LHCN-M2 (cell line): ENCODE measurements at places on chromosomes 7 and 10. TPM values are rescaled to one million over a fixed set of nuclear protein-coding genes. Genes with fewer than 3 reads are reported as not detected.

Gene PLCE1
- total RNA-seq: 5.4 and 6.7 TPM in 2 replicates

Gene LHFPL3
- not detected in 2 replicates for total RNA-seq

Gene CALHM1
- total RNA-seq: not detected in 2 replicates

Gene WDR86
- total RNA-seq: 1.3 TPM in 1 of 2 replicates, not detected in the other

Gene FXYD4
- total RNA-seq: not detected in 2 replicates

Gene DRGX
- total RNA-seq: not detected in 2 replicates

Gene CLCN1
- total RNA-seq: not detected in 2 replicates

Gene DOCK1
- 38.0 and 45.5 TPM in 2 replicates for total RNA-seq

Gene BAIAP2L1
- total RNA-seq: 2.9 TPM in 2 replicates

Gene MICALL2
- 25.5 and 27.4 TPM in 2 replicates for total RNA-seq

DNA sequence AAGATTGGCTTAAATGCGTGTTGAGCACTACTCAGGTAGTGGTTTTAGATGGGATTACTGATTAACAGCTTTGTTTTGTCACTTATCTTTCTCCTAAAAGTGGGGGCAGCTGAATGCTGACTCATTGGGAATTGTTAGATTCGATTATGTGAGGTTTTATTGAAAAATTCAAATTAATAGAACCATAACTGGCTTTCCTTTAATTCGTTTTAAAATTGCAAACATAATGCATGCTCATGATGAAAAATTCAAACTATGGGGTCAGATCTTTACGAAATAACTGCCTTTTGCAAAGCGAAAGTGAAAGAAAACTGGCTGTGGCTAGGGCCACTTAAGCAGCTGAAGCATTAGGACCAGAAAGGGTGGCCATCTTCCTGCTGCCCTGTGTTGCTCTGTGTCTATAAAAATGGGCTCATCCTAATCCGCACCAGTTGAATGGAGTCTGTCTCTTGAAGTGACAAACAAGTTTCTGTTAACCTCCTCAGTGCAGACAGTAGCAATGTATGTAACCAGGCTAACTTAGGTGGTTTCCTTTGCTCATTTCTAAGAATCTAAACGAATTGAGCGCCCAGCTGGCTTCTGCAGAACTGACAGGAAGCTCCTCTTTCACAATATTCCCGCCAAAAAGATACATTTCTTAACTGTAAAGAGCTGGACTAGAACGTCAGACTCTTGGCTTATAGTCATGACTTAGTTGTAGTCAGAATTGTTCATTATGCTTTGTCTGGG, 27.8 kb downstream of the DENND10 start:
- peak; percentile 41 for DNase-seq

- DNase-seq: no peak
Observed at GRCh38 chr10:1316809-1317143, 260.6 kb downstream of the WDR37 start.

DNA sequence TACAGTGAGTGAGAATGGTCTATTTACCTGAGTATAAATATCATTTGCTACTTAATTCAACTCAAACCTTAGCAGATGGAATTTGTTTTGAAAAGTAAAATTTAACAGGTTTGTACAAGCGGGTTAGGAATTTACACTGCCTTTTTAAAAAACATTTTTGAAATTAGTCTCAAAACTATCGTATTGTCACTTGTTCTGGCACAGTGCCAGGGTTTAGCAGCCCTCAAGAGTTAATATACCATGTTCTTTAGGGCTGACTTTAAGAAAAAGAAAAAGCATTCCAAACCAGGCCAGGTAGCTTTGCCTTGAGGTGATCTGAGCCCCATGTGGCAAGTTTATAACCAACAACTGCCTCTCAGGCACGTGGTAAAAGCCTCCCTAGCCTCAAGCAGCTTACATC, 17.8 kb downstream of the CCNJ start:
- no peak for DNase-seq

GRCh38 chr7:158730383-158731346, 26.1 kb upstream of the NCAPG2 start:
- DNase-seq: no peak

- peak; percentile 44 for DNase-seq
Observed at GRCh38 chr7:93016681-93017381, 100.9 kb downstream of the SAMD9 start.

GRCh38 chr10:24992512-24993133, 23.3 kb downstream of the ENKUR start:
- DNase-seq: no peak

DNA sequence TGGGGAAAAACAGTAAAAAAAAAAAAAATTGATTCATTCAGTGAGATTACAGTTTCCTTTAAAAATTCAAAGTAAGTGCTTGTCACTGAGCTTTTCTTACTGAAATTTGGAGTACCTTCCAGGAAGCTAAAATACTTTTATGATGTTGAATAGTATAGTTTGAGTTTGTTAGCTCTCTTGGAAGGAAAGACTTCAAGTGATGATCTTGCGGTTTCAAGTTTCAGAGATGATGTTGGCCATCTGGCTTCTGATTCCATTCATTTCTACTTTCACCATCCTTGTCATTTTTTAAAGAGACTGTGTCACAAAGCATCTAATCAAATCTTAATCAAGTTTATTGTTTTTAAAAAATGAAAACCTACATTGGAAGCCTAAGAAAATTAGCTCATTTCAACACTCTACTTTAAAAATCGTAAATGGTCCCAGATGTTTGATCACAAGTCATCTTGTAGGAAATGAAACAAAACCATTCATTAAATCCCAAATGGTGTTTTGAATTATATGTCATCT, 4.9 kb upstream of the HERPUD2 start:
- no peak for DNase-seq

DNA sequence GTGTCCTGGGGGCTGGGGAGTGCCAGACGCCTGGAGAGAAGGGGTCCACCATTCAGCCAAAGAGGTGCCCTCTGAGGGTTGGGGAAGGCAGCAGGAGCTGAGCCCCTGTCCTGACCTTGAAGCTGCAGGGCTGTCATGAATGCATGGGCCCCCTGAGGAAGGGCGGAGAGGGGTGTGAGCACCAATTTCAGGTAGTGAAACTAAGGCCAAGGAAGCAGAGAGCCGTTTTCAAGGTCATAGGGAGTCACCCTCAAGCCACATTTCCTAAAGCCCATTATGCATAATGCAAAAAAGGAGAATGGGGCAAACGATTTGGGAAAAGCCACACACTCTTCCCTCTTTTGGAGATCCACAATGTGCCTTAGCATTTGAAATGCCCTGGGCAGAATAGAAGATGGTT, 37.2 kb downstream of the FIGNL1 start:
- no peak for DNase-seq

- no peak for DNase-seq
Observed at GRCh38 chr10:109996766-109997171, 11.0 kb upstream of the ADD3 start.

DNA sequence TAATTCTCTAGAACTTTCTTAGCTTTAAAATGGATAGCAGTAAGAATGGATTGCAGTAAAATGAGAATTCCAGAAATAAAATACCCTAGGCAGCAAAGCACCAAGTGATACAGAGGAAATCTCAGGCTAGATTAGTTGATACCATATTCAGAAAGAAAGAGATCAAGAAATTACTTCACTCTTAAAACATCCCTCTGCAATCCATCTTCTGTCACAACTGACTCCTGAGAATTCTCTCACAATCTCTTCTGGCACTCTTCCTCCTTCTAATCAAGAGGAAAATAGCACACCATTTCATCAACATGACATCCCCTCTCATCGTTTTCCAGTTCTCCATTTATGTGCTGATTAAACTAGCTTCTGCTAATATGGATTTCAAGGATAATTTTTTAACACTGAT, 42.2 kb upstream of the LAMB1 start:
- DNase-seq: no peak

DNA sequence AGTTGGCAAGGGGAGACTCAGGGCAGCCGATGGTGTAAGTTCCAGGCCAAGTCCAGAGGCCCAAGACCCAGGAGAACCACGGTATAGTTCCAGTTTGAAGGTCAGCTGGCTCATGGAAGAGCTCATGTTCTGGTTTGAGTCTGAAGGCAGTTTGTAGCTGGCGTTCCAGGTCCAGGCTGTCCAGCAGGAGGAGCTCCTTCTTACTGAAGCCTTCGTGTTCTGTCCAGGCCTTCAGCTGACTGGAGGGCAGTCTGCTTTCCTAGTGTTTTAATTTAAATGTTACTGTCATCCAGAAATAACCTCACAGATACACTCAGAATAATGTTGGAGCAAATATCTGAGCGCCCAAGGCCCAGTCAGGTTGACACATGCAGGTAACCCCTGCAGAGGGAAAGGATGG, 4.2 kb downstream of the SUN1 start:
- DNase-seq: peak; percentile 35

DNA sequence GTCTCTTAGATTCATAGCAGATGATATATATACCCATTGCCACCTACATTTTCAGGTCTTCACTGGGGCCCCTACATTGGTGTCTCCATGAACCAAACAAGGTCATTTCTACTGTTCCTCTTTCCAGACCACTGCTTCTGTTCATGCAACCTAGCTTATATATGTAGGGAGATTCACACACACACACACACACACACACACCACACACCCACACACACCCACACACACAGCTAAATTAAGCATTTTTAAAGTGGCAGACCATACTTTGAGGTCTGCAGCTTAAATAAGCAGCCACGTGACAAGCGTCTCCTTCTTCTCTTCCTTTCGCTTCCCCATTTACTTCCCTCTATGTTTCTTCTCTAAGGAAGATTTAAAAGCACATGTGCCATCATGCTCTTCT, 70.0 kb upstream of the CC2D2B start:
- DNase-seq: no peak

DNA sequence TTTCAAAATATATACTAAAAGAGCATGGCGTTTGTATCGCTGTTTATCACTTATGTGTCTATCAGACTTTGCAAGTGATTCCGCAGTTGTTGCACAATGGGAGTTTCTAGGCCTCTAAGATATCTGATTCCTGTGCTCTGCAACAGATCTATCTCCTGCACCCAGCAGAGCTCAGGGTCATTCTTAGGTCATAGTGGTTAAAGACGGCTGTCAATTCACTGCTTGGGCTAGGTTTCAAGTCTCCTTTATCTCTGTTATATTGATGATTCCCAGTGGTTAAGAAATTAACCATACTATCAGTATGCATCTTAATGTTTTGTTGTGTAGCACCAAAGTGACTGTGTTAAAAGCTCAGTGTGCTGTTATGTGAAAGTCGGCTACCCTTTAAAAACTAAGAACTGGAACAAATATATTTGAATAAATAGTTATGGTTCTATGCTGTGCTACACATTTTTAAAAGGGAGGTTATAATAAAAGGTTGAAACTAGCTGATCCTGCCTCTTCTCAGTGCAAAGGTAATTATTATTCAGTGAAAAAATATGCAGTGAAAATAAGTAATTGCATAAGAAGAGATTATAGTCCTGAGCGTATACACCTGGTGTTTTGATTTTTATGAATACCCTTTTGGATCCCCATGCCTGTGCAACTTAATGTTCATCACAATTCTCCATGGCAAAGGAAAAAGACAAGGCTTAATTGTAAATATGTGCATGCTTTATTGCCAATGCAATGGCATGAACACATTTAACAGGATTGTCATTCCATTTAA, 24.0 kb downstream of the HOXA1 start:
- DNase-seq: peak; percentile 59

GRCh38 chr7:149735779-149736477, 37.5 kb downstream of the ZNF467 start:
- no peak for DNase-seq

DNA sequence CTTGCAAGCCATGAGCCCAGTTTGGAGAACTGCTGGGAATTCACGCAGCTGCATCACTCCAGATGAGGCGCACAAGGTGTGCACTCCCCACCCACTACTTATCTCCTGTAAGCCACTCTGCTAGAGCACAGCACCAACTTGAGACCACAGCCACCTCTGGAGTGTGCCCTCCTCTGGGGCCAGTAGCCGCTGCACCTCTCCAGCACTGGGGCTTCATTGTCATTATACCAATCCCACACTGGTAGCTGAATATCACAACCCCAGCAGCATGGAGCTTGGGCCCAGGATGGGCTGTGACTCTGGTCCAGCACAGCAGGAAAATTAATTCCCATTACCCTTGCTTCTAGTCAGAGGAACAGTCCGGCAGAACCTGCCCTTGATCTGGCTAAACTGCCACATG, 125.6 kb downstream of the LSM5 start:
- DNase-seq: no peak

DNA sequence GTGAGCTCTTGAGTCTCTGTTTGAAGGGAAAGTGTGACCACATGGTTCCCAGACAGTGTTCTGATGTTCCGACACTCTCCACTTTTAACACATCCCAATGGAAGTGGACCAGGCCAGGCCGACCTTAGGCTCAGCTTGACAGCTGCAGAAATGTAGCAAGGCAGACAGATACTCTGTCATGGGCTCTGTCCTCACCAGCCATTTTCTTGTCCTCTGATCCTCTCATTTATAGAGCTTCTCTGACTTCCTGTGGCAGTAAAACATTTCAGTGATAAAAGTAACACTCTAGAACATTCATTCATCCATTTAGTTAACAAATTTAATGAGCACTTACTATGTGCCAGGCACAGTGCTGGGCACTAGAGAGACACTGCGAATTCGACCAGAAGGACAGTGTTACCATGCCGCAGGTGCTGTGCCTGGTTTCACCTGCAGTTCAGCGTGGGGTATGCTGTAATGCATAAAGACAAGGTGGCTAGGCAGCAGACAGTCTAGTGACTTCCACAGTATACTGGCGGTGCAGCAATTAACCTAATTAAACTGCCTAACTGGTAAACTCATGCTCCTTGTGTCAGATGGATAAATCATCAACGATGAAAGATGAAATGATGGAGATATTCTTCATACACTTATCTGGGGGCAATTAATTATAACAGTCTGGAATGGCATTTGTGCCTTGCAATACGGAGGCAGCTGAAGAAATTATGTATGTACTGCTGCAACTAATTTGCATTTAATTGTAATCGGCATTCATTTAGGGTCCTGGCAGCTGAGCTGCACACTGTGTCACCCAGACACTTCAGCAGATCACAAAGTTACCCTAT, 188.1 kb downstream of the NRP1 start:
- no peak for DNase-seq

DNA sequence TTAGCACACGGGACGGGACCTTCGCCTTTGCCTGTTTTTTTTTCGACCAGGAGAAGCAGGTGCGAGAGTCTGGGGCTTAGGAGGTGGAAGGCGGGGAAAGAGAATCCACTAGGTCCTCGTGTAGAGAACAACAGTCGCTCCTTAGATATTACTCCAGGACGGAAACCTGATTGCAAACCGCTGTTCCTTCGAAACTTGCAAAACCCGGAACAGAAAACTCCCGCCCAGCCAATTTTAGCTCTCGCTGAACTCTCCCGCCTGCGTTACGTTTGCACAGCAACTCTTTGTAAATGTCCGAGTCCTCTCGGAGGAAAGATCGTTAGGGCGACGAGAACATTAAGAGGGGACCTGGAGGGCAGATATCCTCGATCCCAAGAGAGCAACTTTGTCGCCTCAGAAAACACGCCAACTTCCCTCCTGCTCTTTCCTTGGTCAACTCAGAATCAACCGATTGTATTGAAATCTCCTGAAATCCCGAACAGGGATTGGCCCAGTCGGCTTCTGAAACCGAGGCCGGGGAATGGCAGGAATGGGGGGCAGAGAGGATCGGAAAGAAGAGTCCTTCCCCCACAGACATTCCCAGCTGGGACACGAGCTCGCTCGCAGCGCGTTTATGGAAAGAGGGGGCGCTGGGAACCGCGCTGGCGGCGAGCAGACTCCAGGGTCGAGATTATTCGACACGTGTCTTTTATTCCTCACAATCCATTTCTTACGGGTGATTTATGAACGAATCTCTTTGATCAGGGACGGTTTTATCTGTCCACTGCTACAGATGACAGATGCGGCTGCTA, 9.9 kb downstream of the TWIST1 start:
- DNase-seq: peak; percentile 82
